HEK293T (cell line): ENCODE measurements at places on chromosomes 2 and 18.
A peak's percentile ranks its signal among the peaks of the same experiment; 100 is the strongest.

- no peak for DNase-seq
Observed at GRCh38 chr18:67514901-67515540, 1.5 kb downstream of the DSEL start.

DNA sequence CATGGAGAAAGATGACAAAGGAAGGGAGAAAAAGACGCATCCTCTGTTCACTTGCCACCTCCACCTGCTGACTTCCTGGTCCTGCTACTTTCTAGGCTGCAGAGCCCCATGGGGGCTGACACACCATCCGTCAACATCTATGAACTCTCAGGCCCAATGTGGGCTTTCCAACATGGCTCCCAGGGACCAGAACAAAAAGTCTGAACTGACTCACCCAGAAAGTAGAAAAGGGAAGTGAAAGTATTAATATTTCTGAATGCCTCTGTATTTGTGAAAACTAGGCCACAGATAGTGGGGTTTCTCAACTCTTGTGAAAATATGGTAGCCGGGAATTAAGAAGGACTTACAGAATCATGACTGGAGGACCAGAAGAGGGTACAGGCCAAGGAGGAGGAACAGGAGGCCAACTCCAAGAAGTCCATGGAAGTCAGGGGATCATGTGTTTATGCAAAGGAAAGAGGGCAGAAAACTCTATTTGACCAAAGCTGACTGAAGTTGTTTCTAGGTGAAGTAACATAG lies 123.1 kb upstream of the CAB39 start:
- no peak for DNase-seq

GRCh38 chr2:207499114-207499513 lies 30.6 kb upstream of the CREB1 start:
- DNase-seq: no peak

GRCh38 chr2:11157731-11158130 lies 2.5 kb downstream of the SLC66A3 start:
- no peak for DNase-seq

- DNase-seq: no peak
Observed at GRCh38 chr2:104834431-104835153, 19.3 kb upstream of the POU3F3 start.

DNA sequence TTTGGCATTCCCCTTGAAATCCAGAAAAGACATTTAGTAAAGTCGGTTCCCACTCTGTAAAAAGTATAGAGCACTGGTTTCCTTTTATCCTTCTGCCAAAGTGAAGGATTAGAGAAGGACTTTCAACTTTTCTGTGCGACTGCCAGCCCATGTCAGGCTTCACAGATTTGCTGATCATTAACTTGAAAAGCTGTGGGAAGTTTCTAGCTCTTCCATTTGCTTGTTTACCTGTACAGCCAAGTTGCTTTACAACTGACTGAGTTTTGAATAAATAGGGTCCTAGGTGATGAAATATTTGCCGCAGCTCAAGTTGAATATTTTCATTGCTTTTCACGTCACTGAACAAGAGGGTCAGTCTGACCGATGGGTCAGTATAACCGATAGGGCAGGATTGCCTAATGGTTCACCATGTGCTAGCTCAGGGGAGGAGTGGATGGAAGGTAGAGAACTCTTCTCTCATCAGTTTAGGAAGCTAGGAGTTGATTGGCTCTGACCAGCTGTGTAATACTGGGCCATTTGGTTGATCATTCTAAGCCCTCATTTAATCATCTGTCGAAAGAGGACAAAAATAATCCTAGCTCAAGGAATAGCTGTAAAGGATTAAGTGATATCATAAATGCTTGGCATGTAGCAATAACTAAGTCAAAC lies 30.4 kb downstream of the UPP2 start:
- no peak for DNase-seq

DNA sequence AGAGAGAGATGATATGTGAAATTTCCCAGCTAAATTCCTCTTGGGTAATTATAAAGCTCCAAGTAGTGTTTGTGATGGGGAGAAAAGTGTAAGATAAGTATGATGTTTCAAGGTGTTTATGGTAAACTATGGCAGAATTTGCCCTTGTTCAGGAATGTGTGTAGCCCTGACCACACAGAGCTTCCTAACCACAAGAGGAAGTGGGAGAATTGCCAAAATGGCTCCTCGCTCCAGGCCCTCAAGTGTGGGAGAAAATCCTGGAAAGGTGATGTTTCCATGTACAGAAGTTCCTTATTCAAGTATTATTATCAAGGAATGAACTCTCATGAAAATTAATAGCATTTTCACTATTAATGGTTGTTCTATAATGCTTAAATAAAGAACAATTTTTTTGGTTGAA lies 878.3 kb downstream of the TDRD15 start:
- no peak for DNase-seq

- no peak for DNase-seq
Observed at GRCh38 chr2:72969706-72970105, 52.4 kb downstream of the EMX1 start.

DNA sequence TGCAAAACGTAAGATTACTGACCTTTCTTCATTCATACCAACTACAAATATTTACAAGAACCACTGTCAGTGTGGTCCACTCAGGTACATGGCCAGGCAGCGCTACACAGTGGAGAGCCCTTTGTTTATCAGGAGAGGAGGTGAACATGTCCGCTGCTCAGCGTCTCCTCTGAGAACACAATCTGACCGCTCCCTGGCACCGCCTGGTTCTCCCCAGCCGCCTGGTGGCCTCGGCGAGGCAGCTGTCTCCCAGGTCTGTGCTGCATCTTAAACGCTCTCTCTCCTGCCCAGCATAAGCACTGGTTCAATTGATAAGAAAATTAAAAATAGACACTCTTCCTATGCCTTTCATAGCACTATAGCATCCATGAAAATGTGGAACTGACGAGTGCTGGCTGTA lies 146.8 kb upstream of the PXDN start:
- no peak for DNase-seq

- no peak for DNase-seq
Observed at GRCh38 chr2:16019060-16019480, 78.7 kb downstream of the MYCN start.

DNA sequence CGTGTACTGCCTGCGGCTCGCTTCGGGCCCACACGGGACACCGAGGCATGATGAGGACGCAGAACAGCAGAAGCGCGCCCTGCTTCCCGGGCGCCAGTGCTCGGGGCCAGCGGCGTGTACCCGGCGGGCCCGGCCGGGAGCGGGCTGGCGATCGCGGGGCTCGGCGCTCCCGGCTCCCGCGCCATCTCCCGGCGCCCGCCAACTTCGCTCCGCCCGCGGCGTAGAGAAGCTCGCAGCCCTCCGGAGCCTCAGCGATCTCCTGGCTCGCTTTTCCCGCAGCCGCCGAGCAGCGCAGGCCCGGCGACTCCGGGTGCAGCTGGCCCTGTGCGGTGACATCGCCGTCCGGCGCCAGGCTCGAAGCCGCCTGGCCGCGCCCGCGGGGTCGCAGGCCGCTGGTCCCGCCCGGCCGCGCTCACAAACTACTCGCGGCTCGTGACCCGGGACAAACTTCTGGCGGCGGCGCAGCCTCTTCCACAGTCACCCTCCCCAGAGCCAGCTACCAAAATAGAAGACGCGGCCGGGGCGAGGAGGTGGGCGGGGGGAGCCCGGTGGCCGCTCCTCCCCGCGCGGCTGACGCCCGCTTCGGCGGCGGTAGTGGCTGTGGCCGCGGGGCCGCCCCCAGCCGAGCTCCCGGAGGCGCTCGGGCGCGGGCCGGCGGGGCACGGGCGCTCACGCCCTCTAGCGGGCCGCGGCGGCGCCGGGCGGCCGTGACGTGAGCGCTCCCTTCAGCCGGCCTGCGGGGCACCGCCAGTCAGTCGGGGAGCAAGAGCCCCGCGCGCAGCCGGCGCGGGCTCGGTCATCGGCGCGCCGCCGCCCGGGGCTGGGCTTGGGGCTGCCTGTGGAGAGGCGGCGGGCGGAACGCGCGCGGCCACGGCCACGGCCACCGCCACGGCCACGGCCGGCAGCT lies at the start of gene PTPRM:
PTPRM (plus strand) TSS at position 750 of the 907 bp plus-strand sequence. CDS start 503 bp downstream, outside the sequence.
- DNase-seq: peak; percentile 68

GRCh38 chr2:196439760-196440159 lies 199.8 kb upstream of the CCDC150 start:
- DNase-seq: no peak

DNA sequence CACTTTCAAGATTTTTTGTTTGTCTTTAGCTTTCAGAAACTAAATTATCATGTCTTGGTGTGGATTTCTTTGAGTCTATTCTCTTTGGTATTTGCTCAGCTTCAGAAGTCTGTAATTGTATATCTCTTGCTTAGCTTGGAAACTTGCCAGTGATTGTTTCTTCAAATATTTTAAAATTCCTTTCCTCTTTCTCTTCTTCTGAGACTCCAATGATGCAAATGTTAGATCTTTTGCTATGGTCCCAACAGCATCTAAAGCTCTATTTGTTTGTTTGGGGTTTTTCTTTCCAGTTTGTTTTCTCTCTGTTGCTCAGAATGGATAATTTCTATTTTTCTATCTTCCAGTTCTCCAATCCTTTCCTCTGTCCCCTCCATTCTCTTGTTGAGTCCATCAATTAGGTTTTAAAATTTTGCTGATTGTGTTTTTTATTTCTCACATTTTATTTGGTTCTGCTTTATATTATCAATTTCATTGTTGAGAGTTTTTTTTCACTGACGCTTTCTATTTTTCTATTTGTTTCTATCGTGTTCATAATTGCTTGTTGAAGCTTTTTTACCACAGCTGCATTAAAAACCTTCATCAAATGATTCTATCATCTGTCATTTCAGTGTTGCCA lies 81.5 kb upstream of the DAPL1 start:
- DNase-seq: no peak

DNA sequence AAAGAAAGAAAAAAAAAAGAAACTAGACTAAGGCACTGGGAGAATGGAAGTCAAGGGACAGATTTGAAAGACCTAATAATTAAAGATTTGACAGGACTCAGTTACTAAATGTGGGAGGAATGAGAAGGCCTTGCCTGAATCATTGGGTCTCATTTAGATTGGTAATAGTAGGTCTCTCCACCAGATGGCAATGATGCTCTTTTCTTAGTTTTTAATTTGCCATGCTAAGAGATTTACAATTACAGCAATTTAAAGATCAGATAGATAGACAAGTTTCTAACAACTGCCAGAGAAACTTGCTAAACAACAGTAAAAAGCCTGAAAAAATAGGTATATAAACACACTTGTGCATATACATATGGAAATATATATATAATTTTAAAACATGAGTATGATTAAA lies 153.0 kb downstream of the TMEM247 start:
- DNase-seq: peak; percentile 43
